ENCODE measurements at places on chromosomes 5 and 9. TPM values are rescaled to one million over a fixed set of nuclear protein-coding genes. Genes with fewer than 3 reads are reported as not detected.

DNA sequence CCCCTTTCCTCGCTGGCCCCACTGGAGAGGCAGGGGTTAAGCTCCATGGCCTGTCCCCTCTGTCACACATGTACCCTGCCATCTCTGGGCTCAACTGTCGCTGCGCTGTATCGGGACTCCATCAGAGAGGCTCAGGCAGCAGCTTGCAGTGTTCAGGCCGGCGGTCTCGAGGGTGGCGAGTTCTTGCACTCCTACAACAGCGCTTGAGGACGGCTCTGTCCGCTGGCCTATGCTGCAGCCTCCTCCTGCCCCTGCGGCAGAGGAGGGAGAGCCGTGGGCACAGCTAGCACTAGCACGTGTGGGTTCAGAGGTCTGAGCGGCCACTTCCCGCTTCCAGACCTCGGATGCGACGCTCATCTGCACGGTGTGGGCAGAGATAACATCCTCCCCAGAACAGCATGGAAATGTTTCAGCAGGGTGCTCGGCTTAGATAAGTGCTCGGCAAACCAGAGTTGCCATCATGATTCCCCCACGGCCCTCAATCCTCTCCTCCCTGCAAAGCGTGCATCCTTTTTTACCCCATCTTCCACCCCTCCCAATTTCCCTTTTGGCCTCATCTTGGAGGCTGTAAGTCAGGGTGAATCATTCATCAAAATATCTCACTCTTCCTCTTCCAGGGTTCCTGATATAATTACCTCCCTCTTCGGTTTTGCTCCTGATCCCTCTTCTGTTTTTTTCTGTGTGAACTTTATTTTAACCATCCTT, 41.9 kb upstream of the FUBP3 start:
- DNase-seq: no peak

GRCh38 chr9:30197453-30197852, 2187.0 kb upstream of the ACO1 start:
- no peak for DNase-seq

DNA sequence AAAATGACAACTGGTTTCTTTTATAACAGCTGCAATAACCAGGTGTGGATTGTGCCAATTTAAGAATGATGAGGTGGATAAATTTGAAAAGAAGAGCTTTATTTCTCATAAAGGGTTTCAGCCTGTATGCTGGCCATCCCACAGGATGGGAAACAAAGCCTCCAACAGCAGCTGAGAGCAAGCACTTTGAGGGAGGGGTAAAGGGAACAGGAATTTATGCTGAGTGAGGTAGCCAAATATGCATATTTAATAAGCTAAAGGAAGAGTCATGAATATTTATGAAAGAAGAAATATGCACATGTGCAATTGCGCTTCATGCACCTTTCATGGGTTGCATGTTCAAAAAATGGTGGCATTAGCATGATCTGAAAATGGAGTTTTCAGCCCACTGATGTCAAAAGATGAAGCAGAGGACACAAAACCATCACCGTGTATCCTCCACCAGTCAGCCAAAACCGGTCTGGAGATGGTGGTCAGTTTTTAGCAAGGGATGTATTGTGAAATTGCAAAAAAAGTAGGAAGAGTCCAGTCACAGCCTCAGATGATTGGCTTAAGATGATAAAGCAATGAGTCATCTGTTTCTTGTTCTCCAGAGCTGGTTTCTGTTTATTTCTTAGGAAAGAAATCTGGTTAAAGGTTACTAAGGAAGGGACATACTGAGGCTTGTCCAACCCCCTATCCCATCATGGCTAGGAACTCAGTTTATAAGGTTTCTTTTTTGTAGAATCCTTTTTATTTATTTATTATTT, 47.9 kb downstream of the DEPDC1B start:
- no peak for DNase-seq

ORM2 gene
- total RNA-seq: not detected

GRCh38 chr5:54357408-54358058, 47.2 kb upstream of the ARL15 start:
- DNase-seq: no peak

- DNase-seq: no peak
Measured at GRCh38 chr5:175092691-175093090, 351.3 kb downstream of the DRD1 start.

DNA sequence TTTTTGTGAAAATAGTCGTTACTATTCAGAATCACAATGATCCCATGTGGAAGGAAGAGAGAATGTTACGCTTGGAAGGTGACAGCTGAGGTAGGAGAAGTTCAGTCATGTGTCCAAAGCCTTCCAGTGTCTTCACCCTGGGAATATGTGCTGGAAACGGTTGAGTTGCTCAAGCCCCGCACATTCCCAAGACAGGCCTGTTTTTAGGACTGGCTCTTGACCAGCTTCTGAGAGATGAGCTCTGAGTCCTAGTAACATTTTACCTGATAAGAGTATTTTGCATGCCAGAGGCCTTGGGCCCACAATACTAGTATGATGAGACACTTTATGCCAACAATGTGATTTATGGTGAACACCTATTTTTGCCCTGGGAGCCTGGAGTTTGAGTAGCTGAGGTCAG, 101.7 kb downstream of the LMNB1 start:
- no peak for DNase-seq

GRCh38 chr9:125089331-125089730, 54.0 kb downstream of the SCAI start:
- peak; percentile 15 for DNase-seq

DNA sequence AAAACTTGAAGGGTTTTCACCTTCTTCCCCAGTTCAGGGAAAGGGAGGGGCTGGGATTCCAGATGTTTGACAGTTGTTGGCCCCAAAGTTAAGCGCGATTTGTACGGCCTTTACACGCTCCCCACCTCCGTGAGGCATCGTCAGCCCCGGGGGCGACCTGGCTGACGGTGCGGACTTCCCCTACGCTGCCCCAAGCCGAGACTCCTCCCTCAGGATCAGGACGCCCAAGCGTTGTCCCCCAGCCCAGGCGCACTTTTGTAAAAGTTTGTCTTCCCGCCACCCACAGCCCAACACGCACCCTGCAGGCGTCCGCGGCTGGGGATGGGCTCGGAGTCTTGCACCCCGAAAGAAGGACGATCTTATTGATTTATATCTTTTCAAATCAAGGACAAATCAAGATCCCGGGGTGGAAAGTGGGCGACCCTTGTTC, 713 bp downstream of the MOB3B start:
- peak; percentile 21 for DNase-seq

PDGFRB gene
- total RNA-seq: not detected

- no peak for DNase-seq
Measured at GRCh38 chr5:160926428-160926827, 74.4 kb upstream of the ATP10B start.

SLC46A2 gene
- not detected for total RNA-seq

All from CD4-positive, CD25-positive, alpha-beta regulatory T cell (primary cell).